Airway epithelial cell (primary cell): ENCODE measurements at places on chromosomes 7 and 10. TPM values are rescaled to one million over a fixed set of nuclear protein-coding genes. Genes with fewer than 3 reads are reported as not detected.

Gene SYT15
- total RNA-seq = not detected in 2 replicates

Gene COG5
- 21.6 and 35.2 TPM in 2 replicates for total RNA-seq

Gene XPNPEP1
- 61.5 and 81.5 TPM in 2 replicates for total RNA-seq

Gene ZMIZ1
- total RNA-seq = 13.2 and 22.9 TPM in 2 replicates

Gene POM121C
- total RNA-seq = 7.4 and 17.7 TPM in 2 replicates

Gene LMTK2
- total RNA-seq = 12.6 and 15.8 TPM in 2 replicates

Gene ARMC3
- not detected in 2 replicates for total RNA-seq

Gene ELMO1
- total RNA-seq = 0.28 TPM in 1 of 2 replicates, not detected in the other

Gene GSTO1
- 187 and 189 TPM in 2 replicates for total RNA-seq

Gene SLC39A12
- not detected in 2 replicates for total RNA-seq

Gene FHIP2A
- 9.2 and 17.0 TPM in 2 replicates for total RNA-seq

Gene TLX1
- 0.65 and 2.2 TPM in 2 replicates for total RNA-seq

Gene ADCY1
- 0.05 and 0.07 TPM in 2 replicates for total RNA-seq

Gene SPDYE16
- 0.05 TPM in 1 of 2 replicates, not detected in the other for total RNA-seq

Gene FZD1
- 7.3 and 9.2 TPM in 2 replicates for total RNA-seq

Gene NKX1-2
- total RNA-seq = 3.3 and 4.0 TPM in 2 replicates

Gene C10orf105
- 0.14 TPM in 1 of 2 replicates, not detected in the other for total RNA-seq

Gene TACC2
- 32.0 and 40.1 TPM in 2 replicates for total RNA-seq

Gene ZNF804B
- not detected in 2 replicates for total RNA-seq

Gene SFTPA1
- not detected in 2 replicates for total RNA-seq

Gene C10orf67
- total RNA-seq = 0.28 TPM in 2 replicates
